Activated CD8-positive, alpha-beta memory T cell treated with anti-CD3 and anti-CD28 coated beads for 1 hour (primary cell): ENCODE measurements at places on chromosomes 5 and 9.

GRCh38 chr5:147507480-147508126, 2.3 kb downstream of the DPYSL3 start:
- no peak for DNase-seq

GRCh38 chr9:132903574-132904492, 25.1 kb downstream of the SPACA9 start:
- DNase-seq: no peak

- no peak for DNase-seq
These were observed 110.9 kb downstream of the NXNL2 start for GRCh38 chr9:88645879-88646199.

- no peak for DNase-seq
These were observed 78.1 kb upstream of the MAMDC2 start for GRCh38 chr9:69965416-69966145.

- DNase-seq: no peak
These were observed 85.9 kb downstream of the RASGRF2 start for GRCh38 chr5:81046041-81046440.
